NCI-H446 treated with DMSO at 0.1 percent for 48 hours (cell line): ENCODE measurements at places on chromosomes 3 and 15.

DNA sequence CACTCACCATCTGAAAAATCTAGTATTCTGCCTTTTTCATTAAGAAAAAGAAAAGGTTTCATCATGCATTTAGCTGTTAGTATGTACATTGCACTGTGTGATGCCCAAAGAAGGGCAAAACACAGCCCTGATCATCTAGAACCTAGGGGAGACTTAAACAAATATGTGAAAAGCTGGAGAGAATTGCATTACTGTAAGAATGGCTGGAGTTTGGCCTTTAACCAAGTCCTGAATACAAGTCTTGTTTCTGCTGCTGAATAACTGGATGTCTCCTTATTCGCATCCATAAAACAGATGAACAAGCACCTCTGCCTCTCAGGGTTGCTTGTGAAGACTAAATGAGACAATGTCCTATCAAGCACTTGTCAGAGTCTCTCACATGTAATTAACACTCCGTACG is 233.4 kb upstream of the LRTM1 start:
- DNase-seq, result no peak

- DNase-seq, result no peak
Observed at GRCh38 chr3:151301787-151302186, 14.8 kb downstream of the GPR87 start.

DNA sequence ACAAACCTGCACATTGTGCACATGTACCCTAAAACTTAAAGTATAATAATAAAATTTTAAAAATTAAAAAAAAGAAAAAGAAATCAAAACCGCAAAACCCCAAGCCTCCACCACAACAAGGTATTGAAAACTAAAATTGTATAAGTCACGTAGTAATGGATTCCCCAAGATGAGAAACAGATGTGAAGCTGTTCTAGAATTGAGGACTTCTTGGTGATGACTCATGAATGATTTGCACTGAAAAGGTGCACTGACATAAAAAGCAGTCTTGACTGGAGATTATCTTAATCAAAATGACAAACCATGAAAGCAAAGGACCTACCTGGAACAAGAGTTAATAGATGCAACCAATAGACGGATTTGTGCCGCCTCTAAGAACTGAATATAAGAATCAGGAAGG is 225.8 kb downstream of the MYRIP start:
- no peak for DNase-seq

DNA sequence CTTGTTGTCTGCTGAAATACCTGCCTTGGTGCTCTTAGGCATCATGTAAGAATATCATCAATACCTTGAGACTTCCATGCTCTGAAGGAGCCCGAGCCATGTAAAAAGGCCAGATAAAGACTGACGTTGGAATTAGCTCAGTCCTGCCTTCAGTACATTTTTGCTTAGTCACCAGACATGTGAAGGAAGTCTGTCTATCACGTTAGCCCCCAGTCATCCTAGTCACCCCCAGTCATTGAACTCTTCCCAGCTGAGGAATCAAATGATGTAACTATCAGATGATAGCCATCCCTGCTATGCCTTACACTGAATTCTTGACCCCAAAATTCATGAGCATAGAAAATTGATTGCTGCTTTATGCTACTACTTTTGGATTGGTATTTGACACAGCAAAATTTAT is 351.2 kb upstream of the SGO1 start:
- DNase-seq, result no peak

GRCh38 chr15:70355275-70355795 is 257.6 kb upstream of the TLE3 start:
- DNase-seq, result no peak
